ENCODE measurements at places on chromosomes 12 and 14.

DNA sequence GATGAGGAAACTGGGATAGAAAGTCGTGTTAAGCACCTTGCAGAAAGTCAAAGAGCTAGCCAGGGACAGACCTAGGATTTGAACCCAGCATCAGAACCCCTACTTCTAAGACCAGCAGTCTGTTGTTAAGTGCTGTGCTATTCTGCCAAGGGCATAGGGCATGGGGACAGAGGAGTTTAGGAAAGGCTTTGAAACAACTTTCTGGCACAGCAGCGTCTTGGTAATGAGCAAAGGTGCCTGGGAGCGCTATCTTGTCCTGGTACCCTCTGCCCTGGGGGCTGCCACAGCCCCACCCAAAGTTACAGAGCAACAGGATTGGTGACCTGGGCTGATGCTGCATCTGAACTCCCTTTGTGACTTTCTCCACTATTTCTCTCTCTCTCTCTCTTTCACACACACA, 1108.1 kb downstream of the BCL11B start:
- DNase-seq = no peak

- DNase-seq = no peak
Measured at GRCh38 chr12:125129179-125129571, 63.9 kb downstream of the AACS start.

GRCh38 chr14:53946404-53947093, 10.1 kb downstream of the BMP4 start:
- no peak for DNase-seq

DNA sequence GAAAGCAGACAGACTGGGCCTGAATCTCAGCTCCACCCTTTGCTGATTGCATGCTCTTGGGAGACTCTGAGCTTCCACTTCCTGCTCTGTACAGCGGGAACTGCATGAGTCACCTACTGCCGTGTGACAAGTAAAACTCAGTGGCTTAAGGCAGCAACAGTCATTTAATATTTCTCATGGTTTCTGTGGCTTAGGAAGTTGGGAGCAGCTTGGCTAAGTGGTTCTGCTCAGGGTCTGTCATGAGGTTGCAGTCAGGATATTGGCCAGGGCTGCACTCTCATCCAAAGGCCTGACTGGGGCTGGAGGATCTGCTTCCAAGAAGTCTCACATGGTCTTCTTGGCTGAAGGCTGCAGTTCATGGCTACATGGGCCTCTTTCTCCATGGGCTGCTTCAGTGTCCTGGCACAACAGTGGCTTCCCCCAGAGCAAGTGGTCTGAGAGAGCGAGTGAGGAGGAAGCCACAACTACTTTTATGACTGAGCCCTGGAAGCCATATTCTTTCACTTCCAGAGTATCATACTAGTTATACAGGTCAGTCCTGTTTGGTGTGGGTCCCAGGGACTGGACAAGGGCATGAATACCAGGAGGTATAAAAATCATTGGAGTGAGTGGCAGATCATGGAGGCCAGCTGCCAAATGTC, 49.7 kb downstream of the FAM222A start:
- DNase-seq = peak; percentile 55

DNA sequence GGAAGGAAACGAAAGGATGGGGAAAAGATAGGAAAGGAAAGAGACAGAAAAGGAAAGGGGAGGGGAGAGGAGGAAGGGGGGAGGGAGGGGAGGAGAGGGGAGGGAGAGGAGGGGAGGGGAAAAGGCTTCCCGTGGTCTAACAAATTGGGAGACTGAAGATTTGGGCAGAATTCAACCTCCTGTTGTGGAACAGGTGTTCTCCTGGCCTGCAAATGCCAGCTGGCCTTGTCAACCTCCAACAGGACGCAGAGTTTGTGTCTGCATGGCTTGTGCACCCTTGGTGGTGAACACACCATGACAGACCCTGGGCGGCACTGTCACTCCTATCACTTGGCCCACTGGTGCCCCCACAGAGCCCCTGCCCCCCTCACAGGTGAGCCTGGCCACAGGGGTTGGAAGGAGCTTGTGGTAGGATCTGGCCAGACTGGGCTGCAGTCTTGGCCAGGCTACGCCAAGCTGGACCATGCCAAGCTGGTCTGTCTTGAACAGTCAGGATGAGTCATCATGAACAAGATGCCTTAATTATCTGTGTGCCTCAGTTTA, 321.6 kb downstream of the BCL11B start:
- no peak for DNase-seq

DNA sequence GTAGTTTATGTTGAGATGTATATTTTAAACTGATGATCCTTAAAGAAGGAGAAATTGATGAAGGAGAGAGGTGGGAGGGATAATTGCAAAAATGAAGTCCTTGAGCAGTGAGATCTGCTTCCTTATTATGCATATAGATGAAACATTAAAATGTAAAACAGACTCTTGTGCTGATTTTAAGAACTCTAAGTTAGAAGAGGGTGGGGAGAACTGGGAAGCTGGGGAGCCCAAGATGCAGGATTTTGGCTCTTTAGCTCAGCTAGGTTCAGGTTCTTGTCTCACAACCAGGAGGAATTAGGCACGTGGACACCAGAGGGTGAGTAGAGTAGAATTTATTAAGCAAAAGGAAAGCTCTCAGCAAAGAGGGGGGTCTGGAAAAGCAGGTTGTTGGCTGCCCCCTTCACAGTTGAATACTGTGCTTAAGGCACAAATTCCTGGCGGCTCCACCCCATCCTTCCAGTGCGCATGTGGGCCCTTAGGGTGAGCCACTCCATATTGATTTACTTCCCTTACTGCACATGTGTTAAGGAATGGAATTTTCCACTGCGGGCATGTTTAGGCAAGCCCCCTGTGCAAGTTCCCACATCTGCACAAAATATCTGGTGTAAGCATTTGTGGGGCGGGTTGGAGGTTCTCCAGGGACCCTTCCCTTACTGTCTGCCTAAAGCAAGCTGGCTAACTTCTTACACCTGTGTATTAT, 141.9 kb downstream of the BICD1 start:
- DNase-seq = no peak

DNA sequence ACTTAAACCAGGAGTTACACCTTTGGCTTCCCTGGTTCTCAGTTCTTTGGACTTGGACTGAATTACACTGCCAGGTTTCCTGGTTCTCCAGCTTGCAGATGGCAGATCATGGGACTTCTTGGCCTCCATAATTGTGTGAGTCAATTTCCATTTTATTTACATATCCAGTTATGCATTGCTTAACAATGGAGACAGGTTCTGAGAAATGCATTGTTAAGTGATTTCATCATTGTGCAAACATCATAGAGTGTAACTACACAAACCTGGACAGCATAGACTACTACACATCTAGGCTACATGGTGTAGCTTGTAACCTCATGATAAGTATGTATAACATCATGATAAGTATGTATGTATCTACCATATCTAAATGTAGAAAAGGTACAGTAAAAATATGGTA, 276.1 kb upstream of the BTG1 start:
- no peak for DNase-seq

DNA sequence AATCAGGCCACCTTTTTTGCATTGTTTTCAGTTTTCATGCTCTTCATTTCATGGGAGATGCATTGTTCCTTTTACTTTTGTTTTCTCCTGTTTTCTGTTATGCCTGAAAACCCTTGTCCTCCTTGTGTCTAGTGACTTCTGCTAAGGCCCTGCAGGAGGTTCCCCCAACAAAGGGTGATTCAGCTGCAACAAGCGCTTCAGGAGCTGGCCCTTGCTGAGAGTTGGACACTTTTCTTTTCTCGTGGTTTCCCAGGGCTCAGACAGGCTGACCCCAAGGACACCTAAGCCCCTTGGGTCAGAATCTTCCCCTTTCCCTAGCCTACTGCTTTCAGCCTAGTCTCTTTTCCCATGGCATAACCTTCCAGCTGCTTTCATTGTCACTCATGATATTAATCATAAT, 98.9 kb downstream of the PLXNC1 start:
- no peak for DNase-seq

GRCh38 chr14:75689012-75689411, 28.0 kb downstream of the TTLL5 start:
- no peak for DNase-seq

DNA sequence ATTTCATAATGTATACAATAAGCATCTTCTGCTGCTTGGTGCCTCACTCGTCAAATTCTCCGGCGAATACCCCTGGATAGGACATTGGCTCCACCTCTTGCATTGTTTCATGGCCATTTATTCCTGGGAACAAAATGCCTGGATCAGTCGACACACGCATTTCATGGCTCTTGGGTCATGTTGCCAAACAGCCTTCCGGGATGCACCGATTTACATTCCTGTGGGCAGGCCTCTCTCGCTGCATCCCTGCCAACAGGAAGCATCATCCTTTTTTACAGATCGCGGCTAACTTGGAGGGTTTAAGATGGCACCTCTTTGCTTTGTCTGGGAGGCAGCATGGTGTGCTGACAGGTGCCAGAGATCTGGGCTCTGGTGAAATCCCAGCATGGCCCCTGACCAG, 32.7 kb upstream of the RIMBP2 start:
- DNase-seq = no peak

DNA sequence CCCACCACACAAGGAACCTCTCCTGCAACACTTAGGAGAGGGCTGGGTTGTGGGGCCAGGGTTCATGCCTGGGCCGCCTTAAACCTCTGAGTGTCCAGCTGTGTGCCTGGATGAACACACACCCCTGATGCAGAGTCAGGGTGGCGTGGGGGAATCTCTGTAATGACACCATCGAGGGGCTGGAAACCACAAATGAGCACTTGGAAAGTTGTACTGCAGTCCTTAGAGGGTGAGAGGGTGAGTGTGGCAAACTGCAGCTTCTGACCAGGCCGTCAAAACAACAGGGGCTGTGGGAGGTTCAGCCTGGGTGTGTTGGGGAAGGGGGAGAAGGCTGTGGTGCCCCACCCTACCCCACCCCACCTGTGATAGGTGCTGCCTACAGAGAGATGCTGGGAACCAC, 12.4 kb upstream of the KRT5 start:
- no peak for DNase-seq

- DNase-seq = peak; percentile 82
Measured at GRCh38 chr14:105093431-105094192, 28.4 kb upstream of the GPR132 start.

DNA sequence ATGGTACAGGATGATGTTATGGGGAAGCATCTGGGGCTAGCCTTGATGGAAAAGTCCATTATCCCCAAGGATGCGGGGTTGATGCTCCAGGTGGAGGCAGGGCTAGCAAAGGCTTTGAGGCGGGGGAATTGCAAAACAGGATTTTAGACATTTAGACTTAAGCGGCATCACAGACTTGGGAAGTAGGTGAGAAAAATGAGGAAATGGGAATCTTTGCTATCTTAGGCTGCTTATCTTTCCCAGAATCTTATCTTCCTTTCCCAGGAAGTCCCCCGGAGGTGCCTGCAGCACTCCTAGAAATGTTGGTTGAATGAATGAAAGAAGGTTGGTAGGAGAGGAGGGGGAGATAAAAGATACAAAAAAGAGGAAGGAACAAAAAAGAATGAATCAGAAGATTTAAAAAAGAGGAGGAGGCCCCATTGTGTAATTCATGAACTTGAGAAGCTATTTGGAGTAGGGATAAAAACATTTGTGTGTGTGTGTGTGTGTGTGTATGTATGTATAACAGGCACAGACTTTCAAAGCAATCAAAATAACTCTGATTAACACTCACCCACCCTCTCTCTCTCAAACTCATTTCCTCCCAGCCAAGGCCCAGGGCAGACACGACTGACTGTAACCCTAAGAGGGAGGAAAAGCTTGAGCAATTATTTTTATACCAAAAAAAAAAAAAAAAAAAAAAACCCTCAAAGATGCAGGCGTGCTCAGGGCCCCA, 62.5 kb upstream of the TBX3 start:
- no peak for DNase-seq

DNA sequence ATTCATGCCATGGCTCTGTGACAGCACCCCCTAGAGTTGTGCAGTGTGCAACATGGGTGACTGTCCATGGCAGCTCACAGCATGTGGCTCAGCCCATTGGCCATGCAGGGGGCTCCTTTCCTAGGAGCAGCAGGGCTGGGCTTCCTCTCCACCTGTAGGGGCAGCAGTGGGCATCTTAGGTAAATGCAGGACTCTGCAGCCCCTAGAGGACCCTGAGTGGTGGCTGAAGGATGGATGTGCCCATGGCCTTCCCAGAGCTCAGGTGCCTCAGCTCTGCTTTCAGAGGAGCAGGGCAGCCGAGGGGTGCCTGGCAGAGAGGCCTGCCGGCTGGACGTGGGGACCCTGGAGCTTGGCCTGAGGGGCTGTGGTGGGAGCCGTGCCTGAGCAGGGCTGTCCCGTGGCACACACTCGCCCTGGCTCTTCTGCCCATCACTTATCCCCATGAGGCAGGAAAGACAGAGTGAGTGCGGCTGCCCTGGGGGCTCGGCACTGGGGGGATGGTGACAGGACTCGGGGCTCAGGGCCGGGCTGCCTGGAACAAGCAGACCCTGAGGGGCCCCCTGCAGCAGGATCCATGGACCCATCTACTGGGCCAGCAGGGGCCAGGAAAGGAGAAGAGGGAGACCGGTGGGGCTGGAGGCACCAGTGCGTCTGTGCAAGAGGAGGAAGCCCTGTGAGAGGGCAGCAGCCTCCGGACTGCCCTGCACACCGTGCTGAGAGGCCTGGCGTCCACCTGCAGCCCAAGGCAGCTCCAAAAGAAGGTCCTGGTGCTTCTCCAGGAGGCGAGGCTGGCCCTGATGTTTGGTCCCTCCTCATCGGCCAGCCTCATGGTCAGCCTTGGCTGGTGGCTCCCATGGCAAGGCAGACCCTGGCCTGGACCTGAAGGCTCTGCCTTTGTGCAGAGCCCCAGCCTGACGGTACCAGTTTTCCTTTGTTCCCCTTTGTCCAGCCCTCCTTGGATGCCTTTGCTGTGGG, 7.6 kb downstream of the ADSS1 start:
- DNase-seq = no peak

- DNase-seq = no peak
Measured at GRCh38 chr12:17203497-17203896, 597.5 kb upstream of the LMO3 start.

DNA sequence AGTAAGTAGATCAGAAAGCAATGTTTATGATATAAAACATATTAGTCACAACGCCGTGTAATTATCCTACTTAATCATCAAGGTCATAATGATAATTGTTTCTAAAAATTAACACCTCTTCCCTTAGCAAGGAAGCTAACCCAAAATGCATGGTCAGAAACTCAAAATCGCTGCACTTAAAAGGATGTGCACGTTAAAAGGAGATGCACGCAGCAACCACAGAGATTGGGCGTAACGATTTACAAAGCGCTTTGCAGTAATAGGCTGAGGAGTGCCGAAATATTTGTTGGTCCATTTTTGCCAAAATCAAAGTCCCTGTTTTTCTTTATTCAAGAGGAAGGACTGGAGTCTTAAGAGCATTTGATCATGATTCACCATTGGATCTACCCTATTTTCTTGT, 1077.2 kb downstream of the VRK1 start:
- DNase-seq = no peak

DNA sequence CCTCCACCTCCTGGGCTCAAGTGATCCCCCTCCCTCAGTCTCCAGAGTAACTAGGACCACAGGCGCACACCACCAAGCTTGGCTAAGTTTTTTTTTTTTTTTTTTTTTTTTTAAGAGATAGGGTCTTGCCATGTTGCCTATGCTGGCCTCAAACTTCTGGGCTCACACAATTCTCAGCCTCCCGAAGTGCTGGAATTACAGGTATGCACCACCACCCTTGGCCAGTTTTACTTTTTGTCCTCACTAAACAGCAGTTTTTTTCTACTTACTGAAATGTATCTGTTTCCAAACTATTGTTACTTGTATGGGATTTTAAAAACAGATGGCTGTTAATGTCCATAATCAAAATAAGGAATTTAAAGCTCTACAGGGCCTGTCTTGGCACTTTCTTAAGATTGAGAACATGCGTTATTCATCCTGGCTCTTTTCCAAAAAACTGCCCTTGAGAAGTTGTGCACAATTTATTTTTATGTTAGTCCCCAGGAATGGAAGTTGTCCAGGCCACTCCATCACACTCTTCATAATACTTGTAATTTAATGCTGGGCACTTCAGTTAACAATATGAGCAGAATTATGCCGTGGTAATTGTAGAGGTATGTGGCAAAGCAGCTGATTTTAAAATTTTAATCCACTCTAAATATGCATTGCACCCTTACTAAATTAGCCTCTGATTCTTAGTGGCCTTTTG, 51.9 kb upstream of the REP15 start:
- DNase-seq = no peak
